ENCODE measurements at places on chromosomes 3 and 15.

GRCh38 chr3:134378384-134378783, 4.1 kb upstream of the AMOTL2 start:
- no peak for DNase-seq

GRCh38 chr3:107035176-107035575, 342.1 kb upstream of the CCDC54 start:
- DNase-seq = no peak

DNA sequence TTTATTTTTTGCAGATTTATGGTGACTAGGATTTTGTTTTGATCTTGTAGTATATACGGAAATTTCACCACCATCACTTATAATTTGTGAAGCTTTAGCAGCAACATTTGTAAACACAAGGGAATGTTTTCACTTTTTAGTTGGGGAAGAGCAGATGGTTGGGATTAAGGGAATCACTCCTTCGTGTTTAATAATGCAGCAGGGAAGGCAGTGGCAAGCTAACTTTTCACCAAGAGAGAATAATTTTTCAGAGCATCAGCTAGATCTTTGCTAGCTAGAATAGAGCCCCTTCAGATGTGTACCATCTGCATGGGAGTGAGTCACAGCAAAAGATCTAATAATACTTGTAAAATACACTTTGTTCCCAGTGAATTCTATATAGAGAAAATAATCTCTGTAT, 632.7 kb downstream of the CADM2 start:
- DNase-seq = no peak

GRCh38 chr3:170802164-170803151, 67.5 kb downstream of the RPL22L1 start:
- DNase-seq = peak; percentile 90

DNA sequence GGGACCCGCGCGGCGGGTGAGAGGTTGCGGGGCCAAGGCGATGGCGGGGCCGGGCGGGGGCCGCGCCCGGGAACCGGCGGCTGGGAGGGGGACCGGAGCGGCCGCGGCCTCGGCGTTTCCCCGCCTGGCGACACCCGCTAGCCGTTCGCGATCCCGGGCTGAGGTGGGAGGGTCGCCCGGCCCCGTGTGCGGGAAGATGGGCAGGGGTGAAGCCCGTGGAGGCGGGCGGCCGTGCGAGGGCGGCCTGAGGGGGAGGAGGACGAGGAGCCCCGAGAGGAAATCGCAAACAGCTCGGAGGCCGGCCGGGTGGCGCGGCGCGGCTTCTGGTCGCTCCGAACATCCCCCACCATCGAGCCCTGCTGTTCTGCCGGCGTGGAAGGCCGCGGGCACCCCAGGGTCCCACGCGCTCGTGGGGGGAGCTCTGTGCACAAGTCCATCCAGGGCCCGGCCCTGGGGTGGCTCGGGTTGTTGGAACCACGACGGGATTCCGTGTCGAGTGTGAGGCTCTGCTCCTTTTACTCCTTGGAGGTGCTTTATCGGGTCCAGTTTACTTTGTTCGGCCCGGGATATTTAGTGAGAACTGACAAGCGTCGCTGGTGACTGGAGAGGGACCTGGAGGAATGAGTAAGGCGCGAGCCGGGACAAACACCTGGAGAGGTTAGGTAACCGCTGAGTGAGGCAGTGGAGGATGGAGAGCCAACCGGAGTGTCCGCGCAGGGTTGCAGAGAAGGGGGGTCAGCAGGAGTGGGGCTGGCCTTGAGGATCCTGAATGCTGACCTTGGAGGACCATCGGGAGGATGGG, 728 bp downstream of the CRTC3 start:
- peak; percentile 61 for DNase-seq

DNA sequence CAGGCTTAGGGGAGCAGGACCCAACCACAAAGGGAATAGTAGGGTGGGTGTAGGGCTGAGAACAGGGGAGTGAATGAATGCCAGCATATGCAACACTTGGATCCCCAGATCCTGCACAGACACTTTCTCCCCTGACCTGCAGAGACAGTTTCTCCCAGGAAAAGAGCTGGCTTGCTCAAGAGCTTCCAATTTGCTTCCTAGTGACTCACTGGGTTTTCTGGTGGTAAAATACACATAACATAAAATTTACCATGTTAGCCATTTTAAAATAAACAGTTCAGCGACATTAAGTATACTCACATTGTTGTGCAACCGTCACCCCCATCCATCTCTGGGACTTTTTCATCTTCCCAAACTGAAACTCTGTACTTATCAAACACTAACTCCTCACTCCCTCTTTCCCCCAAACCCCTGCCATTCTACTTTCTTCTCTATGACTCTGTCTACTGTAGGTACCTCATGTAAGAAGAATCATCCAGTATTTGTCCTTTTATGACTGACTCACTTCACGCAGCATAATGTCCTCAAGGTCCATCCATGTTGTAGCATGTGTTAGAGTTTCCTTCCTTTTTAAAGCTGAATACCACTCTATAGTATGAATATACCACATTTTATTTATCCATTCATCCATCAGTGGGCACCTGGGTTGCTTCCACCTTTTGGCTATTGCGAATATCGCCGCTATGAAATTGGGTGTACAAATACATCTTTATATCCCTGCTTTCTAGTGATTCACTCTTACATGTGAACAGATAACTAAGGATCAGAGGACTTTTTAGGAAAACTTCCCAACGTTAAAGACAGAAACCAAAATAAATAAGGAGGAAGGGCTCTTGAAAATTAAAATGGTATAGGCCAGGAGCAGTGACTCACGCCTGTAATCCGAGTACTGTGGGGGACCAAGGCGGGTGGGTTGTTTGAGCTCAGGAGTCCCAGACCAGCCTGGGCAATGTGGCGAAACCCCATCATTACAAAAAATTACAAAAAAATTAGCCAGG, 95.6 kb upstream of the TJP1 start:
- no peak for DNase-seq

- no peak for DNase-seq
These were observed 167.7 kb downstream of the BCHE start for GRCh38 chr3:165669504-165669903.

DNA sequence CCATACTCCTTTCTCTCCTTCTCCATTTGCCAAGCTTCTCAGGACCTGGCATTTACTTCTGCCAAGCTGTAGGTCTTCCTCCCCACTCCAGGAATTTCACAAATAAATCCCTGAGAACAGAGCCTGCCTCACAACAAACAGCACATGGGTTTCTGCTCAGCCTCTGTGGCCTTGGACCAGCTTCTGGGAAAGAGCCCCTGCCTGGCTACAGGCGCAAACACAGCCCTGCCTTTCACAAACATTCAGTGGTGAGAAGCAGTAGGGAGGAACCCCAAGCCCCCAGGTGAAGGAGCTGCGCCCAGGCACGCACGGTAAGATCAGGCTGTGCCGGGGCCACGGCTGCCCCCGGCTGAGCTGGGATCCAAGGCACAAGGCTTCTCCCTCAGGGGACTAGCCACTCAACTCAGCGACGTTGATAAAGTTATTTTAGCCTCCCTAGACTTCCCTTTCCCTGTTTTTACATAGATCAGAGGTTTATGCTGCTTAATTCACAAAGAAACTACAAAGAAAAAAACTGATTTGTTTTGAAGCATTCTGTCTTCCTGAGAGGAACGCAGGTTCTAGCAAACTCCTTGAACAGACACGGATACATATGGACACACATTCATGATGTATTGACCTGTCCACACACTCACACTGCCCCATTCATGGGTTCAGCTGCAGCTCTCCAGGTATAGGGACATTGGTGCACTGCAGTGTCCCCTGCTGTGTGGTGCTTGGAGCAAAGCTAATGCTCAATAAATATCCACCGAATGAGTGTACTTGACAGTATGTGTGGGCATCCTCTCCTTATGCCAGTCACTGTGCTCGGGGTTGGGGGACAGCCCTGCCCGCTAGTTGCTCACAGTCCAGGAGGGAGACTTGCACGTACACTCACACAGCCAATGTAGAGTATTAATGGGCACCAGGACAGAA, 25.4 kb downstream of the HES1 start:
- no peak for DNase-seq

- DNase-seq = no peak
These were observed 466.9 kb upstream of the SUCLG2 start for GRCh38 chr3:68121287-68121686.

DNA sequence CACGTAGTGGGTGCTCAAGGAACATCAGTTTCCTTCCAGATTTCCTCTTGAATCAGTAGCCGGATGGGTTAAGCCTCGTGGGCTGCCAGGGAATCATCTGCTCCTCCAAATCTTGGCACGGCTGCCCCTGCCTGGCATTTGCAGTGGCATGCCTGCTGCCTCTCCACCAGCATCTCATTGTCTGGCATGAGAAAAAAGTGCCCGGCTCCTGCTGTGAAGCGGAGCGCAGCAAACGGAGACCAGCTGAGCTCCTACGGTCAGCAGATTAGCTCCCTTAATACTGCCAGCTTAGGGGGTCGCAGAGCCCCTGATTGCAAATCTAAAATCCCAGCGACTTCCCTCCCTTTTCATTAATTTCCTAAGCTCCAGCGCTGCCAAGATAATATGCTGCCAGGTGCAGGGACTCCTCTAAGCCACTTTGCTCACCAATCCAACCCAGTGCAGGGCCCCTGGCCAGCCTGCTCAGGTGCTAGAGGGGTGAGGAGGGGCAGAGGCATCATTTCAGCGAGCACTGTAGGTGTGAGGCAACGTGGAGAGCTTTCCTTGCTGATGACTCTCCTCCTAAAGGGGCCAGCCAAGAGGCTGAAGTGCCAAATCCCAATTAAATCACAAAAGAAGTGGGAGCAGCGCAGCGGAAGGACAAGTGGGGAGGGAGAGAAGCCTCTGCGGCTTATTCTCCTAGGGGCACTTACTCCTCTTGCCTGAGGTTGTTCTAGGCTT, 49.6 kb upstream of the ST8SIA2 start:
- DNase-seq = no peak

DNA sequence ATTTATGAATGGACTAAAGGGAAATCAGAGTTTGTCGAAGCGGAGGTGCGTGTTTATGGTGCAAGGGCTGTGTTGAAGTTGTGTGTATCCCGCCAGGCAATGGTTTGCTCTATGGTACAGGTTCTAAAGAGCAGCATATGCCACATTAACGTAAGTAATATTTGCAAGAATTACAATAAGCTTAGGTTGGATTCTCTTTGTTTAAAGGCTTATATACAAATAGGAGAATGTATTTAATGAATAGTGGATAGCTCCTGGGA, 800 bp downstream of the EPHA3 start:
- no peak for DNase-seq

- DNase-seq = peak; percentile 38
These were observed 898.2 kb downstream of the MCTP2 start for GRCh38 chr15:95129574-95129973.

- DNase-seq = peak; percentile 20
These were observed 37.2 kb upstream of the TM4SF1 start for GRCh38 chr3:149414557-149415231.

GRCh38 chr3:76365275-76365674, 579.9 kb upstream of the ZNF717 start:
- DNase-seq = peak; percentile 10

DNA sequence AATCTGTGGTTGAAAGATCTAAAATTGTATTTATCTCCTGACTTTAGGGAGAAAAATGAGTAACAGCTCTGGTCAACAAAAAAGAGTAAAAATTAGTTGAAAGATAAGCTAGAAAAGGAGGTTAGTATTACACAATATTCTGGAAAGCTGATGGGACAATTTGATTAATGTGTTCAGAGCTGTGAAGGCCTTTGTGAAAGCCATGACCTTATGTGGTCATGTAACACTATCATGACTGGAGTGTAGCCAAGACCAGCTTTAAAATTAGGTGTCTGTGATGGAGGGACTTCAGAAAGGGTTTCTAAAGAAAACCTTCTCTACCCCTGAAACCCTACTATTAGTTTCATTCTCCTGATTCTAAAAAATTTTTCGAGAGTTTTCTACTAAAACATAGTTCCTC, 127.2 kb downstream of the NFKBIZ start:
- DNase-seq = no peak

- DNase-seq = no peak
These were observed 119.9 kb upstream of the MELTF start for GRCh38 chr3:197149528-197149927.

- no peak for DNase-seq
These were observed 121.3 kb downstream of the THRB start for GRCh38 chr3:24373198-24373959.

DNA sequence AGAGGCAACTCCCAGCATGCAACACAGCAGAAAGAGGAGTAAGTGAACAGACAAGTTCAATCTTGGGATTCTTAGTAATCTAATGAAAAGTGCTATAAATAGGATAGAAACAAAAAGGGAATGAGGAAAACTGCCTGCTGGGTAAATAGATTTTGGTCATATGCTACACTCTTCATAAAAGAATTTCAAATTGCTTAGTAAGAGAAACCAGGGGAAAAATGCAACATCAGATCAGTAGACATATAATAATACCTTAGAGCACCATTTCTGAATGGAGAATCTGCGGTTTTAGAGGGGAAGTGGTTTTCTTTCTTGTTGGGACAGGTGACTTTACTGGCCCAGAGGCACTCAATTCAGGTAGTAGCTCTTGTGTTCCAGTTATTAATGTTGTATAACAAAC, 13.4 kb upstream of the TBC1D5 start:
- DNase-seq = no peak

- no peak for DNase-seq
These were observed 52.2 kb upstream of the OSBPL11 start for GRCh38 chr3:125647318-125648014.

DNA sequence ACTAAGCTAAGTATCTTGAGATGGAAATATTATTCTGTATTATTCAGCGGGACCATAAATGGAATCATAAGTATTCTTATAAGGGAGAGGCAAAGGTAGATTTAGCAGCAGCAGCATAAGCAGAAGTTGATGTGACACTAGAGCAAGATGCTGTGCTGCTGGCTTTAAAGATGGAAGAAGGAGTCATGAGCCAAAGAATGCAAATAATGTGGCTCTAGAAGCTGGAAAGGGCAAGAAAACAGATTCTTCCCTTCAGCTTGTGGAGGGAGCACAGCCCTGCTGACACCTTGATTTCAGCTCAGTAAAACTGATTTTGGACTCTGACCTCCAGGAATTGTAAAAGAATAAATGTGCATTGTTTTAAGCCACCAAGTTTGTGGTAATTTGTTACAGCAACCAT, 144.2 kb upstream of the ANKRD28 start:
- no peak for DNase-seq

DNA sequence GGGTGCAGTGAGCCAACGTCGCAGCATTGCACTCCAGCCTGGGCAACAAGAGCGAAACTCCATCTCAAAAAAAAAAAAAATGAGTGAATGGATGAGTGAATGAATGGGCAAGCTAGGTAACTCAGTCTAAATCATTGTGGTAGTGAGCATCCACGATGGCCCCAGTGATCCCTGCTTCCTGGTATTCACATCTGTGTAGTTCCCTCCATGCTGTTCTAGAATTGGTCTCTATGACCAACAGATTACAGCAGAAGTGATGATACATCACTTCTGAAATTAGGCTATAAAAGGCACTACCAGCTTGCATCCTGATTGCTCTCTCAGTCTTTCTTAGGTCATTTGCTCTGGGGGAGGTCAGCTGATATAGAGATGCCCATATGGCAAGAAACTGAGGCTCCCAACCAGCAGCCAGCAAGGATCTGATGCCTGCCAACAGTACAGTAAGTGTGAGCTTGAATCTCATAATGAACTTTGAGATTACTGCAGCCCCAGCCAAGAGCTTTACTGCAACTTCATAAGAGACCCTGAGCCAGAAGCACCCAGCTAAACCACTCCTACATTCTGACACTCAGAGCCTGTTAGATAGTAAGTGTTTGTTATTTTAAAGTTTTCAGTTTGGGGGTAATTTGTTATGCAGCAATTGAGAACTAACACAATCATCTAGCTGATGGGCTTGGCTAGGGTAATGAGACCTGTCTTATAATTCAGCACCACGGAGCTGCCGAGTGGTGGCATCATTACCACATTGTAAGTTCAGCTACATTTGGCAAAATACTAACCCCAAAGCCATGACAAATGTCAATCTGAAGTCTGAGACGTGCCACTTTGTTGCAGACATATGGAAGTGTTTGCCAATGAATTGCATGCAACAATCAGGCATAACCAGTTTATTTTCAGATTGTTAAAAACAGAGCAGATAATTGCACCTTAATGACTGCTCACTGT, 53.0 kb downstream of the KLHL6 start:
- DNase-seq = peak; percentile 35

All from AG08395 (cell line).